ENCODE measurements at places on chromosomes 2 and 18. TPM values are rescaled to one million over a fixed set of nuclear protein-coding genes. Genes with fewer than 3 reads are reported as not detected.

The TMEM200C gene
- total RNA-seq: not detected

The CERKL gene
- under 0.01 TPM for total RNA-seq

- DNase-seq: no peak
These were observed 113.6 kb upstream of the FAM98A start for GRCh38 chr2:33712674-33713073.

The DES gene
- total RNA-seq: not detected

DNA sequence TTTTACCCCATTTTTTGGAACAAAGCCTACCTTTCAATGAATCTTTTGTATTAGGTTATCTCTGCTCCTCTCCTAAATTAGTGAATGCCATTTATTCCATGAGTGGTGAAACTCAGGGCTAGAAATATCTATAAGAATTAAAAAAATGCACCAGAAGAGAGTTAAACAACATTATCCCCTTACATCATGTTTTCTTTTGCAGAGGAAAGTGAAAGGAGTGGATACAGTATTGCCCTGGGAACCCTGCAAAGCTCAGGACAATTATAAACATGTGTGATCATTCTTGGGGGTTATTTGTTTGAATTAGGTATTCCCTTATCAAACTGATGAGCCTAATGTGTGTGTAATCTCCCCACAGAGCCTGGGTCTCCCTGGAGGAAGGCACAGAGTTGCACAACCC, 559.2 kb downstream of the RNF144A start:
- no peak for DNase-seq

DNA sequence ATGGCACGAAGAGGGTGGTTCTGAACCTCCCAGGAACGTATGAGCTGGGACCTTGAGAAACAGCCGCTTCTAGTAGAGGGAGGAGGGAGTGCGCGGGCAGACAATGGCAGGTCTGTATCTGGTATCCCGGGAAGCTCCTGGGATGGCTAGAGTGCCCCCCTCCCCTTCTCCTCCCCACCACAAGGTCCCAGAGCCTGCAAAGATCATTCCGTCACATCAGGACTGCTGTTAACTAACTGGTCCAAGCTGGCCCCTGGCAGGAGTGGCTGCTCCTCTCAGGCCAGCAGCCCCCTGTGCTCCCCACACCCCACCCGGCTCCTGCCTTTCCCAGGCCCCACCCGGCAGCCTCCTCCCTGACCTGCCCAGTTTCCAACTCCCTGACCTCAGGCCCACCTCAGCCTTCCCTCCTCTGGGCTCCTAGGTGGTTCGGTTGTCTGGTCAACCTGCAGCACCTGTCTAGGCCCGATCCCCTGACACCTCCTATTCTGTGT, 75.0 kb downstream of the TPO start:
- DNase-seq: no peak

DNA sequence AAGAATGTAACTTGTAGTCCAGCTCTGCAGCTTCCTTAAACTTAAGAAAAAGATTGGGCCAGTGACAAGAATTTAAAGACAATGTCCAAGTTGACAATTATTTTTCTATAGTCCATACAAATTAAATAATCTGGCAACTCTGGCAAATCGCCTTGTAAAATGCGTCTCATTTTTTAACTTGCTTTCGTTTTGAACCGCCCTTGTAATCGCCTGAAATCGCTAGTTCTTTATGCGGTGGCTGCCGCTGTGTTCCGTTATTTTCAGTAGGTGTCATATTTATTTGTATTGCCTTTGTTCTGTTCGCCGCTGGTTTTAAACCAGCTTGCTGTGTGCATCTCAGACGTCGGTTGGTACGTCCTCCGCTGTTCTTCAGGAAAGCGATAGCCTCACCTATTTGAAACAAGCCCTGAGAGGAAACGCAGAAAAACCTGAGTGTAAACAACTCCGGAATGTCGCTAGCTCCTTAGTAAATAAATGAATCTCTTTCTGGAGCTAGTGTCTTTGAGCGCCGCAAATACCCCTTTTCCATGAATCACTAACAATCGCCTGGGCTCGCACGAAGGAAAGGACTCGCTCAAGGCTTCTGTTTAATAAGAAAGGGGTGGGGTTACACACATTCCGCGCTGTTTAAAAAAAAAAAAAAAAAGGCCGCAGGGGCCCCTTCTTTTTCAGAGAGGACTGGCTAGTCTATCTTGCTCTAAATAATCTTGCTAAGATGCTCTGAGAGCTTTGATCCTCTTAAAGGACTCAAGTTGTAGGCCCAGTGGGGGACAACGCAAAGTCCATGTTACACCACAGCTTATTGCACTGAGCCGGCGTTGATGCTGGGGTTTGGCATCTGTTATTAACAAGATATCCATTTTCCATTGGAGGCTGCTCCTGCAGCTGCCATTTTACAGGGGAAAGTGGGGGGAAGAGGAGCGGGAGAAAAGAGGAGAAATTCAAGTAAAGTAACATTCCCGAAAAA, 3.0 kb downstream of the HOXD8 start:
- DNase-seq: no peak

The RIT2 gene
- total RNA-seq: not detected

- no peak for DNase-seq
These were observed 179.9 kb downstream of the IRS1 start for GRCh38 chr2:226619707-226620106.

The FECH gene
- total RNA-seq: 24.5 TPM

- DNase-seq: no peak
These were observed 12.9 kb downstream of the HTR2B start for GRCh38 chr2:231111987-231112386.

DNA sequence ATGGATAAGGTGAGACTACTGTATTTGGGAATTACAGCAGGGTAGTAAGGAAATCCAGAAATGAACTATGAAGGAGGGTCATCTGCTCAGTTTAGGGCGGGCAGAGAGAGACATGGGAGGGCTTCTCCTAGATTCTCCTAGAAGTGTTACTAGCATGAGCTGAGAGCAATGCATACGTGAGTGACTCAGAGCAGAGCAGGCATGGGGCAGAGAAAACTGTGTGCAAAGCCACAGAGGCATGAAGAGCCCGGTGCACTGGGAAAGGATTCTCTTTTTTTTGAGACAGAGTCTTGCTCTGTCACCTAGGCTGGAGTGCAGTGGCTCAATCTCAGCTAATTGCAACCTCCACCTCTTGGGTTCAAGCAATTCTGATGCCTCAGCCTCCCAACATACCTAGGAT, 116.2 kb downstream of the SOCS6 start:
- no peak for DNase-seq

GRCh38 chr2:227370791-227371312, 8.3 kb downstream of the TM4SF20 start:
- no peak for DNase-seq

GRCh38 chr2:119574108-119574815, 30.0 kb downstream of the CFAP221 start:
- DNase-seq: no peak

DNA sequence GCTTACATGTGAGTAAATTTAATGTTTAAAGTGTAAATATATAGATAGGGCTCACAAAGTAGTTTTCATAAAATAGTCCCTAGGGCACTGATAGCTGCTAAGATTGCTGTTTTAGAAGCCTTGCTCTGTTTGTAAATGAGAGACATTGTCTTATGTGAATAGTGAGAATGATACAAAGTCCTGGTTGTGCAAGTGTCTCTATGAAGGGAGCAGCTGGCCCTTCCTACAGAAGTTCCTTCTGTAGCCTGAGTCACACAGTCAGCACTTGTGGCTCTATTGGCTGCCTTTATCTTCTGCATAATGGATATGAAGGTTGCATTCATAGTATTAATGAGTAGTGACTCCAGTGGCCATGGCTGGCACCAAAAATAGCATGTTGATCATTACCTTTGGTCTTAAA, 279.7 kb downstream of the OSR1 start:
- no peak for DNase-seq

GRCh38 chr2:219961947-219962498, 334.6 kb downstream of the SLC4A3 start:
- no peak for DNase-seq

The LAMA3 gene
- 2.4 TPM for total RNA-seq

DNA sequence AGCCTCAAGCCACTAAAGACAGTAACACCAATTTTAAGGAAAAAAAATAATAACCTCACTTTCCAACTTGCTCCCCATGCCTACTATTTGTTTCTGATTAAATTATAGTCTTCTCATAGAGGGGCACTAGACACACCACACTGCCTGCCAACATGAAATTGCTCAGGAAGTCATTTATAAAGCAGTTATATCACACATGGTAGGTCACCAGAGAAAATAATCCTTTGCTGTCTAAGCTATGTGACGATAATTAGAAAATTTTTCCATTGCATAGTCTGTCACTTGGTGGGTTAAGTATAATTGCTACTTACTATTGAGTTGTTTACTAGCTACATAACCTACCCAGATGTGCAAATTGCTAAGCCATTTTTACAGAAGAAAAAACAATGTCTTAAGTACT, 85.2 kb downstream of the INO80D start:
- no peak for DNase-seq

DNA sequence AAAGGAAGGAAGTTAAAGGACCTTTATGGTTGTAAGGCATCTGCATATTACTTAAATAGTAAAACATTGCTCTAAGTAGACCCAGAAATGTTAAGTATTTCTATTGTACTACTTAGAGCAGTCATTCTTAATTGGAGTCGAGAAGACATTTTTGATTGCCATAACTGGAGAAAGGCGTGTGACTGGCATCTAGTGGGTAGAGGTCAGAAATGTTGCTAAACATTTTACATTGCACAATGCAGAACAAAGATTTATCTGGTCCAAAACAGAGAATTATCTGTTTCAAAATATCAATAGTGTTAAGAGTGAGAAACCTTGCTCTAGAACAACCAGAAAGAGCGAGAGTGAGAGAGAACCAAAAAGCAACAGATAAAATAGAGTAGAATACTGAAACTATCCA, 23.3 kb upstream of the ROCK1 start:
- no peak for DNase-seq

DNA sequence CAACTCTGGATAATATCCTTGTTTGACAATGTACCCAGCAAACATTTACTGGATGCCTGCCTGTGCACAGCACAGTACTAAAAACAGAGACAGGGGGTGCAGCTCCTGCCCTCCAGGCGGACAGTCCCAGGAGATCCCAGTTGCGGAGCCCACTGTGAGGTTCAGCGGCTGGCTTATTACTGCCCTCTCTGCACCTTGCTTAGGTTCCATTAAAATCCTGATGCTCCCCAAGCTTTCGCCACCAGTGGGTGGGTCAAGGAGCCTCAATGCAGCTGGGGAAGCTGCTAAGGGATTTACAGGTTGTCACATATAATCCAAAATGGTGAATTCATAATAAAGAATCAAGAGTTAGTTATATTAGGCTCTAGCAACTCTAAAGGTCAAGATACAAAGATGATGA, 38.3 kb downstream of the CRACDL start:
- DNase-seq: no peak

The LOXHD1 gene
- under 0.01 TPM for total RNA-seq

DNA sequence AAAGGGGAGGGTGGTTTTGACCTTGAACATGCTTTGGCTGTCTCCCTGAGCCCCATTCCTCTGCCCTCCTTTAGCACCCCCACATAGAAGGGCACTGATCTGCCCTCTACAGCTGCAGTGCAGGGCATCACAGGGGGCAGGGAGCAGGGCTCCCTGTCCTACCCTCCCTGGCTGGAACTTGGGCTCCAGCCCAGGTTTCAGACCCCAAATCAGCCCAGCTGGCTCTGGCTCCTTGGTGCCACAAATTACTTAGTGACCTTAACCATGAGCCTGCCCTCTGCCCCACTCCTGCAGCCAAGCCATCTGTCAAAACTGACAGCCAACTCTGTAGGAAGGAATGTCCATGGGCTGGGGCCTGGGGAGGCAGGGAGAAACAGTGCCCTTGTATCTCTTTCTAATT, 105.6 kb downstream of the MAPK4 start:
- DNase-seq: no peak

- DNase-seq: no peak
These were observed 288.4 kb downstream of the SOX11 start for GRCh38 chr2:5980450-5981190.

The TXNDC2 gene
- total RNA-seq: not detected

DNA sequence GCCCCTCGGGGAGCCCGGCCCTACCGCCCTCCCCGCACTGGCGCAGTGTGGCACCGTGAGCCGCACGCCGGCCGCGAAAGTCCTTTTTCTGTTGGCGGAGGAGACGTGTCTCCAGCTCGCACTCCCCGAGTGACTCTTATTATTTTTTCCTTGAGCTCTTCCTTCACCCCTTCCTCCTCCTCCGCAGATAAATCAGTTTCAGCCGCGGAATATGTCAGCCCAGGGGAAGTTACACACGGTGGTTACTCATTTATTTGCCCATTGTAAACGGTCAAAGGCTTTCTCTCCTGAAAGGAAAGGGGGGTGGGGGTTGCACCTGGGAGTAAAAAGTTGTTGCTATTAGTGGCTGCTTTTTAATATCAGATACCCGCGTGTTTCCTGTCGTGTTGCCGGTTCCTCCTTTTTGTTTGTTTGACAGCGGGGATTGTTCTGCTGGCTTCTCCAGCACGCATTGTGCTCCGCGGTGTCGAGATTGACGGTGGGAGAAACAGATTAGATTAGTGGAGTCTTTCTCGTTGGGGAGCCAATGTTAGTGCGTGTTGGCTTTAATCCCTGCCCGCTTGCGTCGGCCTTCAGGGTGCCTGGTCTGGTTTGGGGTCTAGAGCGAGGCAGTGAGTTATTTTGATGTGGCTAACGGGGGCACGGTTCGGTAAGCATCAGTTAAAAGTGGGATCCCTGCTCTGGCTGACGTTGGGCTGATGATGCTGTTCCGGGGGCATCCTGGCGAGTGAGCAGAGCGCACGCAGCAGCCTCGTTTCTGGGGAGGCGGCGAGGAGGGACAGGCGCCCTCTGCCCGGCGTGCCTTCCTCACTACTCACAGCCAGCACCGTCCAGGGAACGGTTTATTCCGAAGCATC, 1.6 kb downstream of the CRIM1 start:
- peak; percentile 76 for DNase-seq

The MAB21L4 gene
- not detected for total RNA-seq

- no peak for DNase-seq
These were observed 17.3 kb downstream of the EN1 start for GRCh38 chr2:118830118-118830517.

DNA sequence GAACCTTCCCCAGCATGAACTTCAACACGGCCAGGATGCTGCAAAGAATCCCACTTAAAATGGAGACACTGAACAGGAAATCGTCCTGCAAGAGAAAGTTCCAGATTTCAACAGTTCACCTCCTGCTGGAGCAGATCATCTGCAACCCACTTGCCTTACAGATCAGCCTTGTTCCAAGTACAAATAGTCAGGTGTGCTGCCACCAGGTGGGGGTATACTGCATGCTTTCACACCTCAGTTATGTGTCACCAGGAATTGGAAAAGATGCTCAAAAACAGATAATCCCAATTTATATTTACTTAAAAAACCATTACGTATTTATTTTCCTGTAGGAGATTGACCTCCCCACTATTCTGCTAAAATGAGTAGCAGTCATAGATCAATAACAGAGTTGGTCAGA, 212.3 kb downstream of the MGAT5 start:
- peak; percentile 18 for DNase-seq

The TCF23 gene
- total RNA-seq: not detected
